ENCODE measurements at places on chromosomes 7 and 10.

GRCh38 chr10:30055226-30055662 lies 4.1 kb downstream of the JCAD start:
- DNase-seq: no peak

DNA sequence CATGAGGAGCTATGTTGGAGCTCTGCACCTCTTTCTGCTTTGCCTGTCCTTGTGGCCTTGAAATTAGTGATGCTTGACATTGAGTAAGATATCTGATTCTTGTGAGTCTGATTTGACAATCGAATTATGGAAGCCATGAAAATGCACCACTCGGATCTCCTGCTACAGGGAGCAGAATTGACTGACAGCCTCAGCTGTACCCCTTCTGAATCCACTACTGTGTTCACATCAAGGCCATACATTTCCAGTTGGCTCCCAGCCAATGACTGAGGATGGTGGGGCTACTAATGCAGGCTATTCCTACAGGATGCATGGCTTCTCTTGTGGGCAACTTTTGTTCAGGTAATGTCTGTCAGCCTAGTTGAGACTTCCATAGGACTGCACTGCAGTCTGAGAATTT lies 321.9 kb downstream of the REEP3 start:
- no peak for DNase-seq

DNA sequence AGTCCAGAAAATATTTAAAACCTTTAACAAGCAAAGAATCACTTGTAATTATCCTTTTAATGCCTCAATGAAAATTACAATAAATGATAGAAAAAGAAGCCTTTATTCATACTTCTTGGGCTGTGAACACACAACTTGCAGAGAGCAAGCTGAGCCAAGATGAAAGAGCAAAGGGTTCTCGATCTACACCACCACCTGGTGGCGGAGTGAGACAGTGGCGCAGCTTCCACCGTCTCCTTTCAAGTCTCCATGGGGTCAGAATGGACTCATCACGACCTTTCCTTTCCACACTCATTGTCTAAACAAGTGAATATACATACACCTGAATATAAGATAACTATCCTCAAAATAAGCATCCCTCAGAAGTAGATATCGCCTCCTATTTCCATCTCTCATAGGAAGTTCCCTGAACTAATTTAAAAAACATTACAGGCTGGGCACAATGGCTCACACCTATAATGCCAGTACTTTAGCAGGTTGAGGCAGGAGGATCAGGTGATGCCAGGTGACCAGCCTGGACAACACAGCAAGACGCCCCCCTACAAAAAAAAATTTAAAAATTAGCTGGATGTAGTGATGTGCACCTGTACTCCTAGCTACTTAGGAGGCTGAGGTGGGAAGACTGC lies 40.7 kb downstream of the ATE1 start:
- peak; percentile 7 for DNase-seq

DNA sequence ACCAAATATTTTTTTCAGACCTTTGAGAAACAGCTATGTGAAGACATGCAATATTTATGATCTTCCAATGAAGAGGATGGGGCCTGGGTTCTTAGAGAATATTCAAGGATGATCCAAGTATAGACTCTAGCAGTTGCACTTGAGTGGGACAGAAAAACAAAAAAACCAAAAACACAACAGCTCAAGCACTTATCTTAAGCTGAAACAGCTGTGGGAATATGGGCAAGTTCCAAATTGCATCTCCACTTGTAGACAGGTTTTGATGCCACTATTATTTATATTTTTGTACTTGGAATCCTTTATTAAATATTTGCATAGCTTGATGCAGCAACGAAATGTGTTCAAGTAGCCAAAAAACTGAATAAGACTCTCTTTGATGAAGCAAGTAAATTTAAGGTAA lies 2.2 kb upstream of the PDK4 start:
- DNase-seq: no peak

DNA sequence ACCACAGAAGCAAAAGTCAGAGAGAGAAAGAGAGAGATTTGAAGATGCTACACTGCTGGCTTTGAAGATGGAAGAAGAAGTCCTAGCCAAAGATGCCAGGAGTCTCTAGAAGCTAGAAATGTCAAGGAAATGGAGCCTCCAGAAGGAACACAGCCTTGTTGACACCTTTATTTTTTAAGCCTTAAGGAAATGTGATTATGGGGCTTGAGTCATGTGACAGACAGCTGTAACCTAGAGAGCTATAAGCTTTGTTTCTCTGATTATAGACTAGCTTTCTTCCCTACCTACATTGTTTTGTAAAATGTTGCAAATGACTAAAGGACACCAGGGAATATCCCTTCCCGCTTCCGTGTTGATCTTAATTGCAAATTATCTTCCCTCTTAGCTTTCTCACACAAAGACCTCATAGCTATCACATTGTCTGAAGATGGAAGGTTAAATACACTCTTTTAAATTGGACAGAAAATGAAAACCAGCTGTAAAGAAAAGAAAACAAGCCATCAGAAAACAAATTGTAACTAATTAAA lies 199.9 kb downstream of the ARHGAP12 start:
- no peak for DNase-seq

DNA sequence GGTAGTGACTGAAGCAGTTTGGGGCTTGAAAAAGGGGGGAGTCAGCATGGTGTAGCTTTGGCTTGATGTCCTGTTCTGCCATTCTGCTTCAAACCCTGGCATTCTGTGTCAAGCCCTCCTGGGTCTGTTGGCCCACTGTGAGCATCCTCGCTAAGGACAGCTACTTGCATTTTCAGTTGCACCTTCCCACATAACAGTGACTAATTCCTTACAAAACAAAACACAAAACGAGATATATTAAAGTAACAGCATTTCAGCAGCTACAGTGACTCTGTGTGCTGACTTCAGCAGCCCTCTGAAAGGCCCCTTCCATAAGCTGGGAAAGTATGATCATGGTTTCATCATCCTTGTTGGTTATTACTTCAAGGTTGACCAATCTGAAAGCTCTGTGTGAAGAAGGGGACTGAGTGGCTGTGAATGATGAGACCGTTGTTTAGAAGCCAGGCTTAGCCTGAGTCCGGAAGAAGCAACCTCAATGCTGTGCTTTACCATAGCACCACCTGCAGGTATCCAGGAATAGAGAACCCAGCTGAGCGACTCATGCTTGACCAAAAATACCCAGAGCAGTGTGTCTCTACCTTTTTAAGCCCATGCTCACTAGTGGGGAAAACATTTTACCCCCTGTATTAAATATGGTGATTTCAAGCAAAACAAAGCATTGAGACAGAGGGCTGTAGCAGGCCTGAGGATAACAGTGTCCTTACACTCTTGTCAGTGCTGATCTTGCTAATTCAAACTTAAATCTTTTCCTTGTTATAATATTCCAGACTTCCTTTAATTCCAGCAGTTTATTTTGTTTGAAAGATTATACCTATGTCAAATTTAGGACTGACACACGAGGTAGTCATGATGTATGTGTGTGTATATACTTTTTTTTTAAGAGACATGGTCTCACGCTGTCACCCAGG lies 42.6 kb upstream of the CC2D2B start:
- DNase-seq: no peak

- DNase-seq: no peak
These were observed 163.3 kb downstream of the MAD1L1 start for GRCh38 chr7:2069472-2069860.

Data from HS-27A (cell line).